ENCODE measurements at places on chromosomes 13 and 19.

DNA sequence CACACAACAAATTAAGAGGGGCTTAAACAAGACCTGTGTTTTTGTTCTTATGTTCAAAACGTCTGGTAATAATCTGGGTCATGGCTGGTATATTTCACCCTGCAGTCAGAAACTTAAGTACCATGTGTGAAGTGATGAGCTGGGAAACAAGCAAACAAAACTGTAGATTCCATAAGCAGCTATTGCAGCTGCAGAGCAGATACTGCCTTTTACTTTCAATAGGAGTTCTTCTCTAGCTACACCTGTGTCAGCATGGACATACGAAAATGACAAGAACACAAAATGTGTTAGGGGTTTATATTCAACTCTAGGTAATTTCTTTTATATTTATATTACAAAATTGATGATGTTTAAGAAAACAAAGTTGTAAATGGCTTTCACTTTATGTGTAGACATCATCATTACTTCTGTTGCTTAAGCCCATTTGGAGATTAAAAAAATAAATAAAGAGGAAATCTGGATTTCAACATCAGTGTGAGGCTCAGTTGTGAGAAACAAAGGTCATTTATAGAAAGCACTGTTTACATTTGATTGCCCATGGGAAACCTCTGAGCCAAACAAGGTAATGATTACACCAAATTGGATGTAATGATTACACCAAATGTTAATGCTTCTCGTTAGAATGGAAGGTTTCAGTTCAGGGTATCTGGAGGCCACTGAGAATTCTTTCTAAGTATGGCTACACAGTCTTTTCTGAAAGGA lies 451.0 kb upstream of the SLC10A2 start:
- no peak for DNase-seq

- no peak for DNase-seq
These were observed 659 bp upstream of the PAFAH1B3 start for GRCh38 chr19:42303101-42303464.

- no peak for DNase-seq
These were observed 588.9 kb downstream of the KCTD12 start for GRCh38 chr13:76297331-76297730.

DNA sequence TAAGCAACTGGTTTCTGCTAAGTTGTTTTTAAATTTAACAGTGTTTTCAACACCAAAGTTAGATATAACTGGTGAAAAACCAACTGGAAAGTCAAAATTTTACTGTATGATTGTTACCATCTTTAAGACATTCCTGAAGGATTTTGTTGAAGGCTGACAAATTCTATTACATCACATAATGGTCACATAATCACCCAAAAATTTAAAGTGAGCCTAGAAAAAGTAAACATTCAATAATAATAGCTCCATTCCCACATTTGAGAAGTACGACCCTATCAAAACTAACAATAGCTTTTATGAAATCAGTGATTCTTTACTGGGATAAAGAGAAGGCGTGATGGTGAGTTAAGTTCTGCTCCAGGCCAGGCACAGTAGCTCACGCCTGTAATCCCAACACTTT lies 51.6 kb downstream of the USP12 start:
- DNase-seq, result no peak

- no peak for DNase-seq
These were observed 8.5 kb upstream of the SHISA2 start for GRCh38 chr13:26060357-26060756.

DNA sequence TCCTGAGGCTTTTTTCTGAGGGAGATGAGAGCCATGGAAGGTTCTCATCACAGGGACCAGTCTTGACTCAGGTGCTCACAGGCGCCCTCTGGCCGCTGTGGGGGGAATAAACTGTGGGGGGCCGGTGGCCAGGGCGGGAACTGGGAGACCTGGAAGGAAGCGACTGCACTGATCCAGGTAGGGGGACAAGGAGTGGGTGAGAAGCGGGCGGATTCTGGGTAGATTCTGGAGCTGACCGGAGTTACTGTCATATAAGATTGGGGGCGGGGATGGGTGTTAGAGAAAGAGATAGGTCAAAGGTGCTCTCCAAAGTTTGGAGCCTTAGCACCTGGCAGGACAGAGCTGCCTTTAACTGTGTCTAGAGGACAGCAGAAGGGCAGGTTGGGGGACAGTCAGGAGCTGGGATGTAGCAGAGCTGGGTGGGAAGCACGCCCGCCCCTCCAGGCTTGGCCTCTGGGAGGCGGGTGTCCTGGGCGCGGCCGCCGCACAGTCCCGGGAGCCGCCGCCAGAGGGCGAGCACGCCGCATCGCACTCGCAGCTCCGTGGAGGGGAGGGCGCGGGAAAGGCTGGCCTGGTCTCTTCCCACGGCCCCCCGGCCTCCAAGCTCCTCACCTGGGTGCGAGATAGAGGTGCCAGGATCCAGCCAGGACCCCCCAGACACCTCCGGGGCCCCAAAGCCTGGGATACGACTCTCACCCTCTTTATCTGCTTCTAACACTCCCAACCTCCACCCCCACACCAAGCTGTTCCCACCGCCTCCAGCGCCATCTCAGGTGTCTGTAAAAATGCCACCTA lies 4.2 kb upstream of the DAND5 start:
- peak; percentile 48 for DNase-seq

GRCh38 chr19:35898499-35898809 lies 1.9 kb downstream of the NFKBID start:
- DNase-seq, result no peak

DNA sequence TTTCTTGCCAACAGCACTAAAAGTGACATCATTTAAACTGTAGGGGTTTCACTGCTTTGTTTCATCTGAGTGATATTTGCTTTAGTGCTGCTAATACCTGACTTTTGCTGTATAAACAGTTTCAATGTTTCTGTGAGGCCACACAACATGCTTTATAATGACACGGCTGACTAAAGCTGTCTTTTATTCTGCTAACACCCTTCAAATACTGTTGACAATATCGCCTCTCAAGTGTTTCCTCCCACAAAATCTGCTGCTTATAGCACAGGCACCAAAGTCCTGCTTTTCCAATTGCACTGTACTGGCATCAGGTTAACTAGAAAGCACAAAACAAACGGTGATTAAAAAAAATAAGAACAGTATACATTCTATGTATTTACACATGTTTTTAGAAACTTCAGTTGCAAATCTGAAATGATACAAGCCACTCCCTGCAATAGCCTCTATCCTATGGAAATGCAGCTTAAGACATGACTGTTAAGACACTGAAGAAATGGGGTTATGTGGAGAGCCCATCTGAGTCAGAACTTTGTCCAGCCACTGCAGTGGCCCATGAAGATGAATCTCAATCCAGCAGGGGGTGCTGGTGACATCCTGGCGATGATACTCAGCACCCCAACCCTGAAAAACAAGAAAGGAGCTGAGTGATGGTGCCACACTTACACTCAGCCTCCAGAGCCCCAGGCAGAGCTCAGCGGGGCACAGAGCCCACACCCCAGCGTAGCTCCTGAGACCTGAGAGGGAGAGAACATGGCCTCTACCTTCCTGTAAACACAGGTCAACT lies 29.4 kb downstream of the RFXAP start:
- no peak for DNase-seq

- DNase-seq, result no peak
These were observed 399.6 kb downstream of the DCT start for GRCh38 chr13:94079876-94080275.

GRCh38 chr13:20239748-20240147 lies 7.6 kb upstream of the GJB6 start:
- no peak for DNase-seq

DNA sequence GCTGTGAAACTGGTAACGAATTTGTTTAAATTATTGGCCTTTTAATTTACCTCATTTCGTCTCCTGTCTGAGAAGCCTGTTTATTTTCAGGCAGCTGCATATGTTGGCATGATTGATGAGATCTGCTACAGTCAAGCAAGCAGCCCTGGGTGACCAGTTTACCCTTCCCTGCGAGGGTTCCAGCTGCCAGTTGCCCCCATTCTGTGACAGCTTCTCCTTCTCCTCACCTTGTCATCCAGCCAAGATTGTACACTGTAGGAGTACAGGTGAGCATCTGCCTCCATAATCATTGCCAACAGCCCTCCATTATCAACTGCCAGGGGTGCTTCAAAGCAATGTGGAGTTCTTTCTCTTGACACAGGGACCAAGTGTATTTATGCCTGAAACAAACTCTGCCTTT lies 1979.9 kb upstream of the PRR20A start:
- no peak for DNase-seq

DNA sequence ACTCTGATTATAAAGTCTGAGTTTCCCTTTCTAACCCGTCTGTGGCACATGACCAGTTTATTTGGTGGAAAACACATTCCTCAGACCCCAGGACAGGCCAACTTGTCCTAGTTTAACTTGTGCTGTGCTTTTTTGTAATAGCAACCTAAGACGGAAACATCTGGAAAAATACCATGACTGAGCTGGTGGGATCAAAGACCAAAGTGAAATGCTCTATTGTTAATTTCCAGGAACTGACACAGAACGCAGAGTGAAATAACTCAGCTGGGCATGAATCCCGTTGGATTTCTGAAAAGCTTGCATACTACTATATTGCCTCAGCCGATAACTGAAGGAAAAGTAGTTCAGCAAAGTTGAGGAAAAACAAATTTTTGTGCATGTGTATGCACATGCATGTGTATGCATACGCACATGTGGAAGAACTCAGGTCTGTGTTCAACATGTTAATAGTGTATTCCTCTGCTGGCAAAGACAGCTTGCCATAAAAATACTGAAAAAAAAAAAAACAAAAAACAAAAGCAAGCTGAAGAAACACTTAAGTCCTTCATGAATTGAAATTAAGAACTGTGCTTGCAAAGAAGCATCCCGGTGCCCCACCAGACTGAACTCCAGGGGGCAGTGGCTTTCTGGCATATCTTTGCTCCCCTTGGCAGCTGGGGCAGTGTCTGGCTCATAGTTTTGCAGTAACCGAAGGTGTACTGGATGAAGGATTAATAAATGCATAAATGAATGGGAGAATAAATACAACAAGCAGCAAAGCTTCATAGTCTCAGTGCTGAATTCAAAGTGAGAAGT lies 187.8 kb downstream of the LHFPL6 start:
- no peak for DNase-seq

DNA sequence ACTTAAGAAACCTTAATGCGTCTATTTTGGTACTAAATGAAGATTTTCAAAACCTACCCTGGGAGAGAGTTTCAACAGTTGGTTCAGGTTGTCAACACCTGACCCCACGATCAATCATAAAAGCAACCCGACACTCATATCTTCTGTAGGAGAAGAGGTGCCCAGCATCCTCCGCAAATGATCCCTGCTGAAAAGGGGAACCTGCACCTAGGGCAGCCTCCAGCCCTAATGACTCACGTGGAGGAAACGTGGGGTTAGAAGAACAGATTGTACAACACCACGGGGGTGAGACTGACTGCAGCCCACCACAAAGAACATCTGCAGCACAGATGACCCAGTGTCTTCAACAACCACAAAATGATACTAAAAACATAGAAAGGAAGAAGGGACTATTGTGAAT lies 116.3 kb downstream of the RAB20 start:
- no peak for DNase-seq

- no peak for DNase-seq
These were observed 44.0 kb downstream of the PCDH17 start for GRCh38 chr13:57675526-57675925.

- no peak for DNase-seq
These were observed 12.1 kb upstream of the PEX11G start for GRCh38 chr19:7500811-7501450.

- DNase-seq, result no peak
These were observed 23.0 kb upstream of the OLFM4 start for GRCh38 chr13:53005626-53006025.

- no peak for DNase-seq
These were observed 96.1 kb upstream of the UQCRFS1 start for GRCh38 chr19:29308977-29309590.

DNA sequence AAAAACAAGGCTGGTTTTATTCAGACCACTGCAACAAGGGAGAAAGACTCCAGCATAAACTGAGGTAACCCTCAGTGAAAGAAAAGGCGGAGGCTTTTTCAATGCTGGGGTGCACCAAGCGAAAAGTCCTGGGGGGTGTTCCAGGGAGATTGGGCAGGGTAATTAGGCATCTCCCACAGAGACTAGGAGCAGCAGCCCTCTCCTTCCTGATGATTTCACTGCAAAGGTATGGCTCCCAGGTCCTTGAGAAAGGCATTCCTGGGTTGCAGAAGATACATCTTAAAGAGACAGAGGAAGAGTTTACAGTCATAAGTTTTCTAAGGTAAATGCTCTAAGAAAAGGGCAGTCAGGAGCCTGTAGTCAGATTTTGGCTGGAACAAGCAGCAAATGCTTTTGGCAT lies 412.0 kb downstream of the FOXO1 start:
- no peak for DNase-seq

DNA sequence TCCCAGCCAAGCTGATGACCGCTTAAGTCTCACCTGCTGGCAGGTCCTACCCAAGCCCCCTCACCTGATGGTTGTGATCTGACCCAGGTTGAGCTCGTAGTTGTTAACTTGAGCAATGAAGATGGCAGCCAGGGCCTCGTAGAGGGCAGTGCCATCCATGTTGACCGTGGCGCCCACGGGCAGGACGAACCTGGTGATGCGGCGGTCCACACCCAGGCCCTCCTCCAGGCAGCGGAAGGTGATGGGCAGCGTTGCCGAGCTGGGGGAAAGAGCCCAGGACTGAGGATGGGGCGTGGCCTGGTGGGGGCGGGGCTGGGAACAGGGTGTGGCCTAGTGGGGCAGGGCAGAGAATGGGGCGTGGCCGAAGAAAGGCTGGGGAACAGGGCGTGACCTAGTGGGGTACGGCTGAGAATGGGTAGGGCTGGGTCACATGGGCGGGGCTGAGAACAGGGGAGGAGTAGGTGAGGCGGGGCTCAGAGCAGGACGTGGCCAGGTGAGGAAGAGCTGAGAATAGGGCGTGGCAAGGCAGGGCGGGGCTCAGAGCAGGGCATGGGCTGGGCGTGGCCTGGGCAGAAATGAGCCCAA lies 12.9 kb downstream of the OR7C2 start:
- DNase-seq, result no peak

- DNase-seq, result no peak
These were observed 2.8 kb downstream of the FZR1 start for GRCh38 chr19:3508771-3509535.

- no peak for DNase-seq
These were observed 203.0 kb upstream of the MIR17HG start for GRCh38 chr13:91144486-91144885.

DNA sequence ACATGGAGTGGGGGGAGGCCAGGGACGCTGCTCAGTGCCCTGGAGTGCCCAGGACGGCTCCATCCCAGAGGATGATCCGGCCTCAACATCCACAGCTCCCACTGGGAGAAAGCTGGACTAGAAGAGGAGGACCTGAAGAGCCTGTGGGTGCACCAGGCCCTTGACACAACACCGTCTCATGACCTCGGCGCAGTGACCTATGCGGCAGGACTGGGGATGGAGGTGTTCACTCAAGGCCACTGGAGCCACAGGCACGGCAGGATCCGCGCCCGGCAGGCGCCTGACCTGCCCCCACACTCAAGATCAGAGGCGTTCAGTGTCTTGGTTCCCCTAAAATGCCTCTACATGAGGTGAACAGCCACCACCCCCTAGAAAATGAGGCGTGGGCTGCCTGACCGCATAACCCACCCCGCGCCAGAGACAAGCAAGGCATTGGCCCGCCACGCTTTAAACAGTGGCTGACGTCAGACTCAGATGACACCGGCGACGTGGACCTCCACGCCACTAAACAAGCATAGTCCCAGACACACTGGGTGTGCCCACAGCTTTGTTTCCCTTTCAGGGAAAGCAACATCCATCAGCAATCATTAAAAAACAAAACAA lies 8.0 kb downstream of the SGTA start:
- DNase-seq, result no peak

Measured in T-helper 22 cell (primary cell).